Activated CD4-positive, alpha-beta T cell treated with anti-CD3 and anti-CD28 coated beads, Interleukin-2, amount 50 U/mL, for 4 hours (primary cell): ENCODE measurements at places on chromosomes 1 and 21.

DNA sequence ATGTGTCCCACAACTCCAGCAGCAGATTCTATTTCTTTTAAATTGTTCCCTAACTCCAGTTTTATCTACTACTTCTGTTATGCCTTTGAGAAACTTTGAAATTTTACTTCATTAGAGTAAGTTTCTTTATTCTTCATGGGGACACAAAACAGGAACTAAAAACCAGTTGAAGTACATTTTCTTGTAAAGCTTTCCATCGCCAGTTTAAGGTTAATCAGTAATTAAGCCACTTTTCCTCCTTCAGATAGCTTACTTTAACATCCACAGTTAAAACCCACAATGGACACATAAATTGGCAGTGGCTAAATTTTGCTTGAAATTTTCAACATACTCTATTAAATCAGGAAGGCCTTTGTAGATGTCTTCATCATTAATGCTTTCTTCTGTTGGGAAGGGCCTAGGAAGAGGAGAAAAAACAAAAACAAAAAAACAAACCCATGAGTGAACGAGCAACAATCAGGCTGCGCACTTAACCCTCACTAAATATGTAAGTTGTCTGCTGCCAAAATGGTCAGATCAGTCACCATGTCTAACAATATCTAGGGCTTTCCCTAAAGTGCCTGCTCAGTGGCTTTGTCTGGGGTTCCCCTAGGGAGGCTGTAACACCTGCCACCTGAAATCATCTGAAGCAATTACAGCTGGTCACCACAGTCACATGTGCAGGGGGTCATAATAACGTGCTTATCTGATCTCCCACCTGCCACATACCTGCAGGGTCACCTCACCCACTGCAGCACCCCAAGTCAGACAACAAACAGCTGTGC lies 187.9 kb downstream of the VAV3 start:
- no peak for DNase-seq

GRCh38 chr1:28123461-28123961 lies 35.1 kb upstream of the EYA3 start:
- DNase-seq = no peak

DNA sequence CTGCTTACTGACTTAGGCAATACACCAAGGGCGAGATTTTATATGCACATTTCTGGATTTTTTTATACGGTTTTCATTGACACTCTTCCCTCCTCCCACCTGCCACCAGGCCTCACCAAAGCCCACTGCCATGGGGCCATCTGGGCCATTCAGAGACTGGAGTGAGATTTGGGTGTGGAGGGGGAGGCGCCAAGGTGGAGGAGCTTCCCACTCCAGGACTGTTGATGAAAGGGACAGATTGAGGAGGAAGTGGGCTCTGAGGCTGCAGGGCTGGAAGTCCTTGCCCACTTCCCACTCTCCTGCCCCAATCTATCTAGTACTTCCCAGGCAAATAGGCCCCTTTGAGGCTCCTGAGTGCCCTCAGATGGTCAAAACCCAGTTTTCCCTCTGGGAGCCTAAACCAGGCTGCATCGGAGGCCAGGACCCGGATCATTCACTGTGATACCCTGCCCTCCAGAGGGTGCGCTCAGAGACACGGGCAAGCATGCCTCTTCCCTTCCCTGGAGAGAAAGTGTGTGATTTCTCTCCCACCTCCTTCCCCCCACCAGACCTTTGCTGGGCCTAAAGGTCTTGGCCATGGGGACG lies 57.9 kb downstream of the LACTBL1 start:
- no peak for DNase-seq

GRCh38 chr1:59779949-59780348 lies 34.8 kb upstream of the HOOK1 start:
- no peak for DNase-seq

DNA sequence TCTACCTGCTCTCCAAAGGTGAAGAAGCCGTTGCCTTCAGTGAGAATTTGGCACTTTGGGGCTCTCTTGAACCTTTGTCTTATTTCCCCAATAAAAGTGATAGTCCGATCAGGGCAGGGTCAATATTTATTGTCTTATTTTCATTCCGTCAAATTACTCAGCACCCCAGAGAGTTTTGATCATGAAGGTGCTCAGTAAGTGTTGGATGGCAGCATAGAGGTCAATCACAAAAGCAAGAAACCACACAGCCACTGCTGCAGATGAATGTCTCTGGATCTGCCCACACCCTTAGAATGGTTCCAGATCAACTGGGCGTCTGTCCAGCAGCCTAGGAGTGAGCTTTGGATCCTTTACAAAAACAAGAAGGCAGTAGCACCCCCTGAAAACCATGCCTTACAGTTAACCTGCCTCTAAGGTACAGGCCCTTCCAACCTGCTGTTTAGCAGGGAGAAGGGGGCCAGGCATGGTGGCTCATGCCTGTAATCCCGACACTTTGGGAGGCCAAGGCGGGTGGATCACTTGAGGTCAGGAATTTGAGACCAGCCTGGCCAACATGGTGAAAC lies 97.3 kb downstream of the PSMG1 start:
- DNase-seq = no peak

GRCh38 chr21:26732432-26733221 lies 112.6 kb downstream of the ADAMTS1 start:
- DNase-seq = no peak

DNA sequence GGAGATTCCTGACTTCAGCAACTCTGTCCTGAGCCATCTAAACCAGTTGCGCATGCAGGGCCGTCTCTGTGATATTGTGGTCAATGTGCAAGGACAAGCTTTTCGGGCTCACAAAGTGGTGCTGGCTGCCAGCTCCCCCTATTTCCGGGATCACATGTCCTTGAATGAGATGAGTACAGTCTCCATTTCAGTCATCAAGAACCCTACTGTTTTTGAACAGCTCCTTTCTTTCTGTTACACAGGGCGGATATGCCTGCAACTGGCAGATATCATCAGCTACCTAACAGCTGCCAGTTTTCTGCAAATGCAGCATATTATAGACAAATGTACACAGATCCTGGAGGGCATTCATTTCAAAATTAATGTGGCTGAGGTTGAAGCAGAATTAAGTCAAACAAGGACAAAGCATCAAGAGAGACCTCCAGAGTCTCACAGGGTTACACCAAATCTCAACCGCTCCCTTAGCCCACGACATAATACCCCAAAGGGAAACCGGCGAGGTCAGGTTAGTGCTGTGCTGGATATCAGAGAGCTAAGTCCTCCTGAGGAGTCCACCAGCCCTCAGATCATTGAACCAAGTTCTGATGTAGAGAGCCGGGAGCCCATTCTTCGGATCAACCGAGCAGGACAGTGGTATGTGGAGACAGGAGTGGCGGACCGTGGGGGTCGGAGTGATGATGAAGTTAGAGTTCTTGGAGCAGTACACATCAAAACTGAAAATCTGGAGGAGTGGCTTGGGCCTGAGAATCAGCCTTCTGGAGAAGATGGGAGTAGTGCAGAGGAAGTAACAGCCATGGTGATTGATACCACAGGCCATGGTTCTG lies 2.3 kb downstream of the ZBTB37 start:
- no peak for DNase-seq

DNA sequence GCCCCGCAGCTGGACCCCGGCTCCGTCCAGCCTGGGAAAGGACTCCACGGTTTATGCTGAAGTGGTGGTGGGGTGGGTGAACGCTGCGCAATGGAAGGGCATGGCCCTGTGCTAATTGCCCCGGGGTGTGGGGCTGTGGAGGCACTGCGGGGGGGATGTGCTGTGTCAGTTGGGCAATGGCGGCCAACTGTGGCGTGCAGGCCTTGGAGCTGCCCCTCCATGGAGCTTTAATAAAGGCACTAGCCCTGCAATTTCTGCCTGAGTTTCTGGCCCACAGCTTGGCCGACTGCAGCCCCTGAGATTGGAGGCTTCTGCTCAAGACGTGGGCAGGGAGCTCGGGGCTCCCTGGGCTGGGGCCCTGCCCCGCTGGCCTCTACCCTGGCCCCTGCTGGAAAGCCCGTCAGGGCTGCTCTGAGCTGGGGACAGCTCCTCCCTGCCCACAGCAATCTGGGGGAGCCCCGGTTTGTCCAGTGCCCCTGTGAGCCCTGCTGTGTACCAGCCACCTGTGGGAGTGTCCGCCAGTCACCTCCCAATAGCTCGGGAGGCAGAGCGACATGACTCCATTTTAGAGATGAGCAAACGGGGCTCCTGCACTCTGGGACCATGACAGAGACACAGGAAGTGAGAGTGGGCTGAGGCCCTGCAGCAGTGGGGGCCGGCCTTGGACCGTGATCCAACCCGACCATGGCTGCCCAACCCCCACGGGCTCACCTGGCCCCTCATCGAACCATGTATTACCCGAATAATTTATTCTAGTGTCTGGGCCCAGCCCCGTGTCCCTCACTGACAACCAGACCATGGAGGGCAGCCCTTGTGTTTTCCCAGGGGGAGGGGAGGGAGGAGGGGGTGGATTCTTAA lies 8.7 kb upstream of the TNFRSF14 start:
- DNase-seq = no peak

DNA sequence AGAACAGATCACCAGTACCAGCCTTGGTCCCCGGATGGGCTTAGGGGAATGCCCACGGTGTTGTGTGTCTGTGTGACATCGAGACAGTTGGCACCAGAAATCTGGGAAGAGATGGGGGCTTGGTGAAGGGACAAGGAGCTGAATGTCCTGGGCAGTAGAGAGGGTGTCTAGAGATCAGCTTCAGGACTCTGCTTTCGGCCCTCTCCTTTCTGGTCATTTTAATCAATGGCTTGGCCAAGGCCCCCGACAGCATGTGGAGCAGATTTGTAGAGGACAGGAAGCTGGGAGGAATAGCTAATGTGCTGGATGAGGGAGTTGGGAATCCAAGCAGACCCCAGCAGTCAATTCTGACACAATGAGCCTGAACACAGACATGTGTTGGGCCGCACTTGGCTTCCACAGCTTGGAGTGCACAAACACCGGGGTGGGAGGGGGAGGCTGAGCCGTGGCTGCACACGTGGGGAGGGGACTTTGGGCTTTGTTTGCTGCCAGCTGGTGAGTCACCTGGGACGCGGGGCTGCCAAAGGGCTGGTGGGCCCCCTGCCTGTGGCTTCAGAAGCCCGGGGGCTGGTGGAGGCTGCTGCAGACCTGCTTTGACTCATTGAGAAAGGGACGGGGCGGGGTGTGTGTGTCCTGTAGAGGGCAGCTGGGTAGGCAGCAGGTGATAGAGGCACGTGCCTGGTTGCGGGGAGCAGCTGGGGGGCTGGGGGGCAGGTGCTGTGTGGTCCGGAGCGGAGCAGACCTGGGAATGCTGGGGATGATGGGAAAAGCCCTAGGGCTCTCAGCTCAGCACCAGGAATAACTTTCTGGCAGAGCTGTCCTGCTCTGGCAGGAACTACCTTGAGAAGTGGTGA lies 20.9 kb downstream of the SLC1A7 start:
- no peak for DNase-seq
